ENCODE measurements at places on chromosomes 13 and 19.

DNA sequence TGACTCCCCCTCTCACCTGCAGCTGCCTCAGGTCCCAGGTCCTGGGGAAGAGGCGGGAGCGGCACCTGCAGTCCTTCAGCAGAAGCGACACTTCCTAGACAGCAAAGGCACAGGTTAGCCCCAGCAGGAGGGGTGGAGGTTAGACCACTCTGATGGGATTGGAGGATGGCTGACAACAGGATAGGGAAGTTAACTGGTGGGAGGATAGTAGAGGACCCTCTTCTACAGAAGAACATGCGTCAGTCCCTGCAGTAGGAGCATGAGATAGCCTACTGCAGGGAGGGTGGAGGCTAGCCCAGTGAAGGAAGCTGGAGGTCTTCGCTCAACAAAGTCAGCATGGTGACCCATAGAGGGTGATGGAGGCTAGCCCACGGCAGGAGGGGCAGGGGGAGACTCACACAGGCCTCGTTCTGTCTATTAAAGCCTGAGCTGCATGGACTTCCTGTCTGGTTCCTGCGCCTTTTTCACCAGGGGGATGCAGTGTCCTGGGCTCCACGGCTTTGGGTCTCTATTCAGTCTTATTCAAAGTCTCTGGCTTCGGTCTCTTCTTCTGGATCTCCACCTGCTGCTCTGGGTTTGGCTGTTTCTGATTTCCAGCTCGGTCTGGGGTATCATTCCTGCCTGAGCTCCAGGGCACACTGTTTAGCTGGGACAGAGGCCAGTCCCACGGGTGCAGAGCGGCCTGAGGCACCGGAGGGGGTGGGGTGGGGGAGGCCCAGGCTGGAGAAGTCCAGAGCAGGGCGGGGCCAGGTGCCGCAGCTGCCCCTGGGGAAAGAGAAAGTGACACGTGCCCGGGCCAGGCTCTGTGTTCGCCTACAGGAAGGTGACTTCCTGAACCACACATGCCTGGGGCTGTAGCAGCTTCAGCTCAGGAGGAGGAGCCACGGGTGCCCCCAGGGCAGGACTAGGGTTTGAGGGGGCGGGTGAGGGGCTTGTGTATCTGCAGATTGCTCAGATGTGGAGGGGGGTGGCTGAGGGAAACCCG, 7.3 kb downstream of the IFNL3 start:
- no peak for DNase-seq

DNA sequence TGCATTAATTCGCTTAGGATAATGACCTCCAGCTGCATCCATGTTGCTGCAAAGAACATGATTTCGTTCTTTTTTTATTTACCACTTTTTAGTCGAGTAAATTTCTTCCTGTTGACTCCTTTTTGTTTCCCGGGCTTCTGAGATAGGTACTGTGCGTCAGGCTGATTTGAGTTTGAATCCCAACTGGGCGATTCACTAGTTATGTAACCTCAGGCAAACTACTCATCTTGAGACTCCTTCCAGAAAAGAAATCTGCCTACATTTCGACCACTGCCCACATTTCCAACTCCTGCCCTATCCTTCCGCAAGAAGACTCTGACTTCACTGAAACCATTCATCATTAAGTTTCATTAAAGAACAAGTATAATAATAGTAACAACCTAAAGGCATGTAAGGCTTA, 8.2 kb downstream of the SCEL start:
- no peak for DNase-seq

- DNase-seq: no peak
Measured at GRCh38 chr19:18179957-18180356, 6.3 kb downstream of the IFI30 start.

DNA sequence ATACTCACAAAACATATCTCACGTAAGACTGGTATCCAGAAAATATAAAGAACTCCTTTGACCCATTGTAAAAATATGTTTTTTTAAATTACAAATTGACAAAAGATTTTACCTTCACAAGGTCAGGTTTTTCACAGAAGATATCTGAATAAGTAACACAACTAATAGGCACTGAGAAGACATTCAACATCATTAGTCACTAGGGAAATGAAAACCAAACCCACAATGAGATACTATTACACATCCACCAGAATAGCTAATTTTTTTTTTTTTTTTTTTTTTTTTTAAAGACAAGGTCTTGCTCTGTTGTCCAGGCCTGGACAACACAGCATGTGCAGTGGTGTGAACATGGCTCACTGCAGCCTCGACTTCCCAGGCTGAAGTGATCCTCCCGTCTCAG, 157.5 kb downstream of the MIPEP start:
- DNase-seq: no peak

DNA sequence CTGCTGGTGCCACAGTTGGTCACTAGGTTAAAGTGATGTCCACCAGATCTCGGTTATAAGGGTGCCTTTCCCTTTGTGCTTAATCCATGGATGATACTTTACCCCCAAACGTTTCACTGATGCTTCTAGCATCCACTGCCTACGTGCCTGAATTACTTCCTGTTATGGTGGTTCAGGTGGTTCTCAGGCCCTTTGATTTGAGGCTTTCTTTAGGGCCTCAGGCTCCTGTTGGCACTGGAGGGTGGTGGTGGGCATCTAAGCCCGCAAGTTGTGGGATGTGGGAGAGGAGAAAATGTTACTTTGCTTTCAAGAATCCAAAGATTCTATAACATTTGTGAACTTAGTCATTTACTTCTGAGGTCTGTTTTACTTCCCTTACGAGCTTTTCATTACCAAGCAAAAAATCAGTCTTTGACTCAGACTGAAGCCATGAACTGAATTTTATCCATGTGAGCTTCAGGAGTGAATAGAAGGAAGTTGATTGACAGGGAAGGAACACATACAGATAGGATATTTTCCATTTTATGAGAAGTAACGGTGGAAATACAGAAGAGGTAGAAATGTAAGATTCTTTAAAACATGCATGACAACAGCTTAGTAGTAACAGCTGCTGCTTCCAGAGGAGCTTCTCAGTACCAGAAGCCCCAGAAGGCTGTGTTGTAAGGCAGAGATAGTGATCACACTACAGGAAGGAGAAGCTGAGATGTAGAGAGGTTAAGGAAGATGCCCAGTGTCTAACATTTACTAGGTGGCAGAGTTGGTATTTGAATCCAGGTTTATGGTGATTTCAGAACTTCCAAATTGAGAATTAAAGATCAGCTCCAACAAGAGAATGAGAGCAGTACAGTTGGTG, 65.0 kb downstream of the ARHGEF7 start:
- DNase-seq: no peak

GRCh38 chr19:55958356-55958755, 10.7 kb downstream of the NLRP8 start:
- DNase-seq: no peak

DNA sequence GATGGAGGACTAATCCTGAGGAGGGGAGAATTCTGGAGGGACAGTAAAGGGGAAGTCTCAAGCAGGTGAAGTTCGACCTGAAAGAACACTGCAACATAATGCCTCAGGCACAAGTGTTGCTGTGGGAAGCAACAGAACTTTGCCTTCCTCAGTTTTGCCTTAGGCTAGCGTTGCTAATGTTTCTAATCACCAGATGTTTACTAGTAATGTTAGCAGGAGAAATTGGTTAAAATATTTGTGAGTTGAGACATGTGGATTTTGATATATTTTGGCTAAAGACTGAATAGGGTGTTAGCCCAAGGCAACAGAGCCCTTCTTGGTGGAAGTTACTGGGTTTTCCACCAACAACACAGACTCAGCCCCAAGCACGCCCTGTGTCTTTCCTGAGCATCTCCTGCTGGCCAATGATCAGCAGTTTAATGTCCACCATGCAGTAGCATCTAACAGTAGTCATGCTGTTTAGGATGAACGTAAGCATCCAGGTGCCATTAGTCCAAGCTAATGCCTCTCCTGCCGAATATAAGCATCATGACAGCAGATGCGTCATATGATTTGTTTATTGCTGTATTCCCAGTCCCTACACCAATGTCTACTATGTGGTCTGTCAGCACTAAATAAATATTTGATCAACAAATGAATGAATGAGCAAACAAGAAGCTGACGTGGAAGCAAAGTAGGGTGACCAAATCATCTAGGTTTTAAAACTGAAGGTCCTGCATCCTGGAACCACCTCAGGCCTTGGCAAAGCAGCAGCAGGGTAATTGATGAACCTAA, 511.9 kb upstream of the HTR2A start:
- no peak for DNase-seq

GRCh38 chr13:32661685-32662084, 75.4 kb downstream of the PDS5B start:
- no peak for DNase-seq

DNA sequence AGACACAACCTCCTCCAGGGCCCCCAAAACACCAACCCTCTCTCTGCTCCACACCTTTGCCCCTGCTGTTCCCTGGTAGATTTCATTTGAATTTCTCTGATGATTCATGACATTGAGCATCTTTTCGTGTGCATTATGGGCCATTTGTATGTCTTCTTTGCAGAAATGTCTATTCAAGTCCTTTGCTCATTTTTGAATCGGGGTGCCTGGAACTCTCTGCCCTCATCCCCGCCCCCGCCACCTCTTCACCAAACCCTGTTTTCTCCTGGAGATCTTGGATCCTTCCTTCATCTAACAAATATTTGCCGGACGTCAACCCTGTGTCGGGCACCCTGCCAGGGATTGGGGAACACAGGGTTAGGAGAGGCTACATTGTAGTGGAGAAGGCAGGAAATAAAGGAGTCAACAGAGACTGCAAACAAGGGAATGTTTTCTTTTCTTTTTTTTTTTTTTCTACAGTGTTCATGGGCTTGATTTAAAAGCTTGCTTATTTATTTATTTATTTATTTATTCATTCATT, 25.5 kb upstream of the SLC1A5 start:
- DNase-seq: no peak

- no peak for DNase-seq
Measured at GRCh38 chr13:102584434-102584833, 12.4 kb upstream of the TPP2 start.

DNA sequence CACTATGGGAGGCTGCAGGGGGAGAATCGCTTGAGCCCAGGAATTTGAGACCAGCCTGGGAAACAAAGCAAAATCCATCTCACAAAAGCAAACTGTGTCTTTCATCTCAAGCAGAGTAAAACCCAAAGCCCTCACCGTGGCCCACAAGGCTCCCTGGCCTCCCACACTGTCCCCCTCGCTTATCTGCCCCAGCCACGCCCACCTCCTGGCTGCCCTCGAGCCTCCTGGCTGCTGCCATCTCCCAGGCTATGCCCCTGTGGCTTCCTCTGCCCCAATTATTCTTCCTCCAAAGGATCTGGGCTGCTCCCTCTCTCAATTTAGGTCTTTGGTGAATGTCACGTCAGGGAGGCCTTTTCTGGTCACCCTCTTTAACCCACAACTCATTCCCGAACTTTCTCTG, 3.6 kb downstream of the RABAC1 start:
- no peak for DNase-seq

DNA sequence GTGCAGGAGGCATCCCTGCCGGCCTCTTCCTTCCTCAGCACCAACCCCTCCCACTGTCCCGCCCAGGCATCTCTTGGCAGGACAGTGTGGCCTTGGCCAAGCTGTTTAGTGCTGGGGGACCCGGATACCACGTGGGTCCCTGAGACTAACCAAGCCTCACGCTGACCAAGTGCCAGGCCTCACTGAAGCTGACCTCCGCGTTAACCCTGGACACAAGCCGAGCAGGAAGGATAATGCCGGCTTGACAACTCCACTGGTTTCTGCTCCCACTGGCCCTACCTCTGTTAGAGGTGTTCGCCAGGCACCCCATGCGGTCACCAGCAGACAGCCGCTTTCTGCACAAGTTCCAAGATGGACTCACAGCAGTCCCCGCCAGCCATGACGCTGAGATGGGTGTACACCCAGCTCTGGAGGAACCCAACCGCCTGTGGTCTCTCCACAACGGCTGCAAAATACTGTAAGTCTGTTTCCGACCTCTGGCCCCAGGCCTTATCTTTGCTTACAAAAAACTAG, 12.4 kb downstream of the GRTP1 start:
- no peak for DNase-seq

- DNase-seq: no peak
Measured at GRCh38 chr13:102715447-102715846, 20.6 kb upstream of the METTL21C start.

GRCh38 chr13:66977161-66977560, 253.0 kb downstream of the PCDH9 start:
- peak; percentile 51 for DNase-seq

DNA sequence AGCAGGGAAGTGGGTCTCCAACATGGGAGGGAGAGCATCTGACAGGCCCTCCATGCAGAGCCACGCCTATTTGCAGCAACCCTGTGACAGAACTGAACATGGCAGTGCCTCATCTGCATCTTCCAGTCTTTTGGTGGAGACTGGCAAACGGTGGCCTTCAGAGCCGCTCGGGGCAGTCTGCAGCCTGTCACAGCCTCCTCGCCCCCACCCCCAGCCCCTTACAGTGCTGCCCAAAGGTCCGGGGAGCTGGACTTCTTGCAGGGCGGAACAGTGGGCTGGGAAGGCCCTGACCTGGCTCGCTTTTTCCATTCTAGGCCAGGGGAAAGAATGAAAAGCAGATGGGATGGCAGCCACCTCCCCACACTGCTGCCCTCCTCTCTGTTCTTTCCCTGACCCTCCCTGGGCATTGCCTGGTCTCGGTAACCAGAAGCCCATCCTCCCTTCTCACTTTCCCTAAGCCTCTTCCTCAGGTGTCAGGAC, 2.7 kb downstream of the CALM3 start:
- DNase-seq: no peak

DNA sequence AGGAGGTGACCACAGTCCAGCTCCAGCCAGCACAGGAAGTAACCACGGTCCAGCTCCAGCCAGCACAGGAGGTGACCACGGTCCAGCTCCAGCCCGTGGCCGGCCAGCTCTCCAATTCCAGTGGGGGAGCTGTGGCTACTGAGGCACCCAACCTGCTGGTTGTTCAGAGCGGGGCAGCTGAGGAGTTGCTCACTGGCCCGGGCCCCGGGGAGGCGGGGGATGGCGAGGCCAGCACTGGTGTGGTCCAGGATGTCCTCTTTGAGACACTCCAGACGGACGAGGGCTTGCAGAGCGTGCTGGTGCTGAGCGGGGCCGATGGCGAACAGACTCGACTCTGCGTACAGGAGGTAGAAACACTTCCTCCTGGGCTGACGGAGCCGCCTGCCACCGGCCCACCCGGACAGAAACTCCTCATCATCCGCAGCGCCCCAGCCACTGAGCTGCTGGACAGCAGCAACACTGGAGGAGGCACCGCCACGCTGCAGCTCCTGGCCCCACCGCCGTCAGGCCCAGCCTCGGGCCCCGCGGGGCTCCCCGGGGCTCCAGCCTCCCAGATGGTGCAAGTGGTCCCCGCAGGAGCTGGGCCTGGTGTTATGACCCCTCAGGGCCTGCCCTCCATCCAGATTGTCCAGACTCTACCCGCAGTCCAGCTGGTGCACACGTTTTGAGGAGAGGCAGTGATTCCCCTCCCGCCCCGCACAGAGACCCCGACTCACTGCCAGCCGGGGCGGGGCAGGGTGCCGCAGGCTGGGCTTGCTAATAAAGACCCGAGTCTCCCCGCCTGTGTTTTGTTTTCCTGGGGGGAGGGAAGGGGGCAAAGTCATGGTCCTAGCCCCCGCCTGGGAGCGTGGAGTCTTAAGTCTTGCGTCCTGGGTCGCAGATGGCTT, 1.0 kb upstream of the NAT14 start:
- DNase-seq: no peak

- DNase-seq: peak; percentile 92
Measured at GRCh38 chr19:8321067-8321985, at the start of the genes NDUFA7 and RPS28. NDUFA7 (minus strand) TSS chr19:8321375; CDS start chr19:8321358, 17 bp downstream. RPS28 (plus strand) TSS chr19:8321496; CDS start chr19:8321531, 35 bp downstream.
